HuH-7.5 (cell line): ENCODE measurements at places on chromosomes 5 and 9.

GRCh38 chr5:140259500-140259899 lies 43.4 kb downstream of the PFDN1 start:
- no peak for DNase-seq

GRCh38 chr5:66864240-66864884 lies 268.2 kb downstream of the MAST4 start:
- no peak for DNase-seq

DNA sequence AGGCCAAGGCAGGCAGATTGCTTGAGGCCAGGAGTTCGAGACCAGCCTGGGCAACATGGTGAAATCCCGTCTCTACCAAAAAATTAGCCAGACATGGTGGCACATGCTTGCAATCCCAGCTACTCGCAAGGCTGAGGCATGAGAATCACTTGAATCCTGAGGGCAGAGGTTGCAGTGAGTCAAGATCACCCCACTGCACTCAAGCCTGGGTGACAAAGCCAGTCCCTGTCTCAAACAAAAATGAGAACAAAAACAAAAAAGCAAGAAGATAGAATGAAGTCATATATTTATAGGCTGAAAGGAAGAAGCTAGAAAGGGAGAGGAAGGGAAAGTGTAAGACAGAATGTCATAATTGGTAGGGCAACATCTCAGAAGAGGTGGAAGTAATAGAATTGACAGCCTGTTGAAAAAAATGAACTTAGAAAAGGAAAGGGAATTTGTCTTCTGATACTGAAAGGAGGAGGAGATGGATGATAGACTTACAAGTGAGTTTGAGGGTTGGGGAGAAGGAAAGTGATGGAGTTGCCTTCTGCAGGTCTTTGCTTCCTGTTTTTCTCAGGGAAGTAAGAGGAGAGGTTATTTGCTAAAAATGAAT lies 32.2 kb downstream of the CARD6 start:
- no peak for DNase-seq

- DNase-seq = no peak
Measured at GRCh38 chr5:139770722-139771121, 24.9 kb upstream of the PSD2 start.

GRCh38 chr9:116081435-116082115 lies 72.0 kb upstream of the PAPPA start:
- DNase-seq = no peak

- no peak for DNase-seq
Measured at GRCh38 chr5:151096001-151096373, 15.2 kb upstream of the TNIP1 start.

DNA sequence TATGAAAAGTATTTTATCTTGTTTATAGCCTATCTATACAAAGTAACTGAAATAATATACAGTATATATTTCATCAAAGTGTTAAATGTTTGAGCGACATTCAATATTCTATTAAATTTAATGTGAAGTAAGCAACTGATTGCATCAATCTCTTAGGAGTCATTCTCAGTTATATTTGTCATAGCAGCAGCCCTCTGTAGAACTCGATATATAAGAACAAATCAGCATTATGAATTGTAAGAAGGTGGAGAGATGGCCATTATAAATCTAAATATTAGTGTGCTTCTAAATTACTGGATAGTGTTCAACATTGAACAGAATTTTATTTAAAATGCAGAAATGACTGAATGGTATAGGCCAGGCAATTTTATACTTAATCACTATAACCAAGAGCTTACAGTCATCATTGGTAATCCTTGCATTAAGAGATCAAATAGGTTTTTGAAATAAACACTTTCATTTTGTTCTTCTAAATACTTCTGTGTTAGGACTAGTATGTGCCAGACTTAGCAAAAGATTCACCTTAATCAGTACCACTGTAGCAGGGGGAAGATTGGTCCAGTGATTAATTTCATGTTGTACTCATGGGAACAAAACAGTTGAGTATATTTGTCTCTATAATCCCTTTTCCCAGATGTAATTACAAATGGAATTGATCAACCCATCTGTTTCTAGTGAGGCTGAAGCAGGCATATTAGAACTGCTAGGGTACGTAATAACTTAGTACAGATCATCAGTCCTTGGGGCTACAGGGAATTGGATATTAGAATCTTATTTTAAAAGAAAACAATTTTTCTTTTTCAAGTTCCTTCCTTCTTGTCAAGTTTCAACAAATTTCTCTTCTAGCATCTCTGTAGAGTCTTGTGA lies 108.3 kb upstream of the TYRP1 start:
- no peak for DNase-seq

DNA sequence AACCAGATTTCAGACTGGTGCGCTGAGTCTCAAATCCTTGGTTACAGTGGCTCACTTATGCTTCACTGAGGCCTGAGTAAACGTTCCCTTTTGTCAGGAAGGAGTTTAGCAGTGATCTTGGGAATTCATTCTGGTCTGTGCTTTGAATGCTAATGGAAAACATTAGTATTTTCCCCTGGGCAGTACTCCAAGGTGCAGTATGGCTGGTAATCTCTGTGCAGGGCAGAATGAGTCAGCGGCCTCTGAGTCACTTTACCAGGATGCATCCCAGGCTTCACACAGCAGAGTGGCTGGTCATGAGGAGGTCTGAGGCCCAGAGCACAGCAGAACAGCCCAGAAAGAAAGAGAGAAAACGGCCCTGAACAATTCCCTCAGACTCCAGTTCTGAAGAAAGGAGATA lies 54.0 kb downstream of the PCA3 start:
- DNase-seq = no peak

DNA sequence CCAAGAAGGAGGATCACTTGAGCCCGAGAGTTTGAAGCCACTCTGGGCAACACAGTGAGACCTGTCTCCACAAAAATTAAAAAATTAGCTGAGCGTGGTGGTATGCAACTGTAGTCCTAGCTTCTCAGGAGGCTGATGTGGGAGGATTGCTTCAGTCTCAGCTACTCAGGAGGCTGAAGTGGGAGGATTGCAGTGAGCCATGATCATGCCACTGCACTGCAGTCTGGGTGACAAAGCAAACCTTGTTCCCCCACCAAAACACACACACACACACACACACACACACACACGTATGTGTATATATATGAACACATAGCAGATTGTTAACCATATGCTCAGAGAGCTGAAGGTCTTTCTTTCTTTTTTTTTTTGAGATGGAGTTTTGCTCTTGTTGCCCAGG lies 157.5 kb upstream of the MAST4 start:
- DNase-seq = no peak

DNA sequence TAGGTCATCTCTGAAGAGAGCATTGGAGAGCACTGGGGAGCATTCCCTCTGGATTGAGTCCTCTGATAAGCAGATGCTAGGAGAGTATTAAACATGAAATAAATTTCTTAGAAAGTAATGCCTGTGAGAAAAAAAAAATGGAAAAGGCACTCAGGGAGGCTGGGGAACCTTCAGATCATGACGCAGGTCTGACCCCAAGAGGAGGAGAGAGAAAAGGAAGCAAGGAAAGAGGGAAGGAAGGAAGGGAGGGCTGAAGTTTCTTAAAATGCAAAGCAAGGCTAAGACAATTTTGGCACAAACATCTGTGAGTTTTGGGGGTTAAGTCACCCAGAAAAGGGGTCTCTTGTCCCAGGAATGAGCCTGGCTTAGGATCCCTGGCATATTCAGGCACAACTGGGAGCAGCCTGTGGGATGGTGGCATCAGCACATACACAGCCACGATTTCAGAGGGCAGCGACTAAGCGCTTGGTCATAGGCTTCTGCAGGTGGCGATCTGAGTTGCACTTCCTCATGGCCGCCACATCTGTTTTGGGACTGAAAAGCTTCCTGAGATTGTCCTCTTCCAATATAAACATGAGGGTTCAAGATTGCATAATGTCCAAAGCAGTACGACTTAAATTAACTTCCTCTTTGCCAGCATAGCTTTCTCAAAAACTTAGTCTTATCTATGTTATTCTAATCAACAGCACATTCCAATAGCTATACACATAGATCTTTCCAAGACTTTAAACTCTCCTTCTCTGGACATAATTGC lies 692.7 kb downstream of the DNAH5 start:
- DNase-seq = no peak
